ENCODE measurements at places on chromosomes 7 and 10.

- peak; percentile 70 for DNase-seq
Measured at GRCh38 chr10:77756319-77757232, 119.0 kb upstream of the KCNMA1 start.

GRCh38 chr7:148587076-148587475, 3.5 kb upstream of the C7orf33 start:
- DNase-seq, result no peak

DNA sequence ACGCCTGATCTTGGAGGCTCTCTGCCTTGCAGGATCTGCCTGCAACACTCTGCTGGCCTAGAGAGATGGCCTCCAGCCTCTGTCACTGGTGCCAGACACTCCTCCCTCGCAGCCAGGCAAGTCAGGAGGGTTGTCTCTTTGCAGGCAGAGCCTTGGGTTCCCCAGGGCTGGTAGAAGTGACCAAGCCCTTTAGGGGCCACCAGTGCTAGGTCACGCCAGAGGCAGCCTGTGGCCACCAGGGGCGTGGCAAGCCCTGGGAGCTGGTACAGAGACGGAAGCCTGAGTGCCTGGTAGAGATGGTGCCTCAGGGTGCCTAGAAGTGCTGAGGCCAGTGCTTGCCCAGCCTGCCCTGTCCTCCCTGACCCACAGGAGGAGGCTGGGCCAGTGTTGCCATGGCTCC, 9.1 kb downstream of the ADCYAP1R1 start:
- no peak for DNase-seq

GRCh38 chr10:71063401-71063800, 149.0 kb upstream of the UNC5B start:
- DNase-seq, result no peak

DNA sequence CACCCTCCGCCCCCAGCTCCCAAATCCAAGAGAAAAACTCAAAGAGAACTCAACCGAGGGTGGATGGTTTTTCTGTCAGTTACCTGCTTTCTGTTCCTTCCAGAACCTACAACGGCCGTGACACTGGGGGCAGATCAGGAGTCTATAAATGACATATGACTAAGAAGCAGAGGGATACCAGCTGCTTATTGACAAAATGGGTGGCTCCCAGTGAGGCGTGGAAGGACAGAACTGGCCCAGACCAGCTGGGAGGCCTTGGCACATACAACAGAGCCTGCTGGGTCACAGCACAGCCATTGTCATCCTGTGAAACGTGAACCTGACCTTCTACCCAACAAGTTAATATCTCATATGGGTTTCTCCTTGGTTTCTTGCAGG, 84.3 kb upstream of the ADRB1 start:
- no peak for DNase-seq

DNA sequence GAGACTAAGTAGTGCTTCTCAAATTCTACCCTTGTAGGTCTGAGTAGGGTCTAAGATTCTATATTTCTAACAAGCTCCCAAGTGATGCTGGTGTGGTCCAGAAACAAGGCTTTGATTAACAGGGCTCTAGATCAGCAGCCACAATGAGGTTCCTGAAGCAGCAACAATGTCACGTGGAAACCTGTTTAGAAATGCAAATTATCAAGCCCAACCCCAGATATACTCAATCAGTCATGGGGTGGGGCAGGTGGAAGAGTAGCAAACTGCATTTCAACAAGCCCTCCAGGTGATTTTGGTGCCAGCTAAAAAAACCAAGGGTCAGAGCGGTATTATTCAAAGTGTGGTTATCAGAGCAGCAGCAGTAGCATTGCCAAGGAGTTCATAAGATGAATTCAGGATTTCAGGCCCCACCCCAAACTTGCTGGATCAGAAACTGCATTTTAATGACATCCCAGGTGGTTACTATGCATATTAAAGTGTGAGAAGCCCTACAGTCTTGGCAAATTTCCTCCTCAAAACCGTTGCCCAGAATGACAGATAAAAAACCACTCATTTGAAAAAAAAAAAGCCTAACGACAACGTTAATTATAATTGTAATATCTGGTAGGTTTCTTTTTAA, 199.2 kb downstream of the AHR start:
- DNase-seq, result no peak

DNA sequence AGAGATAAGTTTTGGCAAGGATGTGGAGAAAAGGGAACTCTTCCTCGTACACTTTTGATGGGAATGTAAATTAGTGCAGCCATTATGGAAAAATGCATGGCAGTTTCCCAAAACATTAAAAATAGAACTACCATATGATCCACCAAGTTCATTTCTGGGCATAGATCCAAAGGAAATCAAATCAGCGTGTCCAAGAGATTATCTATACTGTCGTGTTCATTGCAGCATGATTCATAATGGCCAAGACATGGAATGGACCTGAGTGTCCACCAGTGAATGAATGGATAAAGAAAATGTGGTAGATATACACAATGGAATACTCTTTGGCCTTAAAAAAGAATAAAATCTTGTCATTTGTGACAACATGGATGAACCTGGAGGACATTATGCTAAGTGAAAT, 70.3 kb upstream of the RSU1 start:
- DNase-seq, result no peak

GRCh38 chr10:91944880-91945630, 21.5 kb downstream of the BTAF1 start:
- DNase-seq, result no peak

DNA sequence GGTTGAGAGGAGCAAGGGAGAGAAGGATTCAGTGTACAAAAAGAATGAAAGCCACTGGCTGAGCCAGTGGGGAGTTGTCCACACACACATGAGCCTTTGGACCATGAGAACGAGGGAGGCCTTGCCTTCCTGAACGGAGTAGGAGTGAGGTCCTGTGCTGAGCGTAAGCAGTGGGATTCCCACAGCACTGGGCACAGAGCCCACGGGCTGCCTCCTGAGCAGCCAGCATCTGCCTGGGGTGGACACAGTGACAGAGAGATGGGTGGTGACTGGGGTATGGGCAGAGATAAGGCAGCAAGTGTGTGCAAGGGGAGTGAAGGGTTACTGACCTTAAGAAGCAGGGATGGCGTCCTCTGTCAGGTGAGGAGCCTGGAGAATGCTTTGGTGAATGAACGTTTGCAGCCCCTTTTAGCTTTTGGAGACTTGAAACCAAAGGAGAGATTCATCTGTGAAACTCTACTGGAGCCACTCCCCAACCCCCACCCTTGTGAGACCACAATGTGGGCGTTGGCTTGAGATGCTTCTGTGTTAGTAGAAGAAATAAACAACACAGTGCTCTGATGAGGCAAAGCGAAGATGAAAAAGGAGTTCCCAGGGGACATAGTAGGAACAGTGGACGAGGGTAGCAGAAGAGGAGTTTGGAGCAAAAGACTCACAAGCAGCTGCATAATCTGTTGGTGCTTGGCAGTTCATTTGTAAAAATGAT, 56.5 kb downstream of the FIGNL1 start:
- DNase-seq, result no peak

- no peak for DNase-seq
Measured at GRCh38 chr7:158374586-158374985, 213.0 kb downstream of the PTPRN2 start.

GRCh38 chr10:31586723-31587638, 268.0 kb downstream of the ZEB1 start:
- DNase-seq, result no peak

DNA sequence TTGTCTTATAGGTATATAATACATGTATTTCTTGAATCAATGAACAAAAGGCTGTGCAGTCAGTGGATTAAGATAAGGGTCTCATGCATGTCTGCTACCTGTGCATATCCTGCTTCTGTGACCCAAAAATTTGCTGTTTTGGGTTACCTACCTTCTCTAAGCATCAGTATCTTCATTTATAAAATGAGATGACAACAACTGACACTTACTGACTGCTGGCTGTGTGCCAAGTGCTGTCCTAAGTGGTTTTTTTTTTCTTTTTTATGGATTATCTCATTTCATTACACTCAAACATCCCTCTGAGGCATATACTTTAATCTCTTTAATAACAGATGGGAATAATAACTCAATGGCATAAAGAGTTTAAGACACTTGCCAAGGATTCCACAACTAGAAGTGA, 2.1 kb downstream of the PDK4 start:
- DNase-seq, result no peak

GRCh38 chr7:45812946-45813345, 59.9 kb downstream of the CCDC201 start:
- no peak for DNase-seq

GRCh38 chr7:6306471-6306870, 34.0 kb upstream of the CYTH3 start:
- peak; percentile 78 for DNase-seq

DNA sequence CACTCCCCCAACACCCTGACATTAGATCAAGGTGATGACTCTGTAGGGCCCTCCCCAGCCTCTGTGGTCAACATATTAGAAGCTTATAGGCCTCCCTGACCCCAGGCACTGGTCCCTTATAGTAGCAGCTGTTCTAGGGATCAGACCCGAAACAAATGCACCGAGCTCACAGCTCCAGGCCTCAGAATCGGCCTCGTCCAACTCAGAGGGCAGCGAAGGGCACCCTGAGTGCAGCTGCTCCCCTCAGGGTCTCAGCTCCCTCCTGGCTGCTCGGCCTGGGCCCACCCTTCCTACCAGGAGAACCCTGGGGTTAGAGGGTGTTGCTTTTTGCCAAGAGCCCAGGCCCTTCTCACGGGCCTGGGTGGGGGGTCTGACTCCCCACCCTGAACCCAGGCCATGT, 5.0 kb downstream of the ECHS1 start:
- DNase-seq, result no peak

Measured in RWPE1 (cell line).